ENCODE measurements at places on chromosomes 5 and 9. TPM values are rescaled to one million over a fixed set of nuclear protein-coding genes. Genes with fewer than 3 reads are reported as not detected.

GRCh38 chr5:65702036-65702435, 19.9 kb downstream of the SGTB start:
- no peak for DNase-seq
- no peaks in the 10 kb centered on the region for H3K4me1 ChIP-seq
- no peak overlapping the region for H3K4me3 ChIP-seq
- H3K27ac ChIP-seq: no peak overlapping the region
- no peaks in the 10 kb centered on the region for H3K27me3 ChIP-seq

SEMA5A gene
- 189 TPM for total RNA-seq

DNA sequence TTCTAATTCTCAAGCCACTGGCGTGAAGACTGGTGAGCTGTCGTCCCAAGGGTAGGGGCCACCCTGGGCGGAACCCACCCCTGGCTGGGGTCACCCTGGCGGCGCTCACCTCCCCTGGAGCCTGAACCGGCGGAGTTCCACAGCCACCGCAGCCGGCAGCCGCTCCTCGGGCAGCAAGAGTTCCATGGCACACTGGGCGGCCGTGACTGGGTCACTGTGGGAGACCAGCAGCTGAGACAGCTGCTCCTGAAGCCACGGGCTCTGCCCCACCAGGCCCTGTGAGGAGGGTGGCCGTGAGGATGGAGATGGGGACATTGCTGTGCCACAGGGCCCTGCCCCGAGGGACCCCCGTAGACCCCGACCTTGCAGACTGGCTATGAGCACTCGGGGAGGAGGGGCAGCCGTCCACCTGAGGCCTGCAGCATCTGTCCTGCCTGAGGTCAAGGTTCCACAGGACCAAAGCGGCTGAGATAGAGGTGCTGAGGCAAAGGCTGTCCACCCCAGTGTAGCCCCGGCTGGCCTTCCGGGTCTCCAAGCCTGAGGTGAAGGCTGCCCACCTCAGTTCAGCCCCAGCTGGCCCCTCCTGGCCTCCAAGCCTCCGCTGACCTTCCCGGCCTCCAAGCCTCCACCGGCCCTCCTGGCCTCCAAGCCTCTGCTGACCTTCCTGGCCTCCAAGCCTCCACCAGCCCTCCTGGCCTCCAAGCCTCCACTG, 50.6 kb upstream of the NRARP start:
- peaks cover 1% of the 10 kb centered on the region for H3K36me3 ChIP-seq
- no peak for DNase-seq
- no peaks in the 10 kb centered on the region for H3K4me1 ChIP-seq
- H3K27me3 ChIP-seq: no peaks in the 10 kb centered on the region
- H3K4me3 ChIP-seq: no peak overlapping the region
- no peak overlapping the region for H3K27ac ChIP-seq

NSA2 gene
- total RNA-seq: 62.3 TPM

PLCXD3 gene
- not detected for total RNA-seq

PGM5 gene
- not detected for total RNA-seq

DNA sequence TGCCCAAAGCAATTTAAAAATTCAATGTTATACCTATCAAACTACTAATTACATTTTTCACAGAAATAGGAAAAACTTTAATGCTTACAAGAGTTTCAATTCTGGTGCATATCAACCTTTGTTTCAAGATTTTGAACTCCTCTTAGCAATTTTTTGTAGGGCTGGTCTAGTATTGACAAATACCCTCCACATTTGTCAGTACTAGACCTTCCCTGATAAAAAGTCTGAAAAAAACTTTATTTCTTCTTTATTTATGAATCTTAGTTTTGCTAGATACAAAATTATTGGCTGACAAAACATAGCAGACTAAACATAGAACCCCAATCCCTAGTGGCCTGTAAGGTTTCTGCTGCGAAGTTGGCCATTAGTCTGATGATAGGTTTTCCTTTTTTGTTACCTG, 1804.9 kb downstream of the EFNA5 start:
- no peaks in the 10 kb centered on the region for H3K4me1 ChIP-seq
- peaks cover 5% of the 10 kb centered on the region for H3K36me3 ChIP-seq
- DNase-seq: no peak
- no peak overlapping the region for H3K27ac ChIP-seq

DNA sequence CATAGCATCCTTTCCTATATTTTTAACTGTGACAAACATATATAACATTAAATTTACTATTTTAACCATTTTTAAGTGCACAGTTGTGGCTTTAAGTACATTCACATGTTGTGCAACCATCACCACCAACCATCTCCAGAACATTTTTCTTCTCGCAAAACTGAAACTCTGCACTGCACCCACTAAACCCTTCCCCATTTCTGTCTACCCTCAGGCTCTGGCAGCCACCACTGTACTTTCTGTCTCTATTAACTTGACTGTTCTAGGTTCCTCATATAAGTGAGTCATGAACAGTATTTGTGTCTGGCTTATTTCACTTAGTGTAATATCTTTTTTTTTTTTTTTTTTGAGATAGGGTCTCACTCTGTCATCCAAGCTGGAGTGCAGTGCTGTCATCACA, 25.5 kb downstream of the KCNMB1 start:
- H3K4me1 ChIP-seq: no peaks in the 10 kb centered on the region
- no peaks in the 10 kb centered on the region for H3K36me3 ChIP-seq
- H3K27me3 ChIP-seq: peaks cover 9% of the 10 kb centered on the region
- no peak for DNase-seq
- no peak overlapping the region for H3K27ac ChIP-seq
- no peak overlapping the region for H3K4me3 ChIP-seq

DIMT1 gene
- total RNA-seq: 19.5 TPM

Data from osteocyte (in vitro differentiated cells).